ENCODE measurements at places on chromosomes 16 and 17.
A peak's percentile ranks its signal among the peaks of the same experiment; 100 is the strongest.

DNA sequence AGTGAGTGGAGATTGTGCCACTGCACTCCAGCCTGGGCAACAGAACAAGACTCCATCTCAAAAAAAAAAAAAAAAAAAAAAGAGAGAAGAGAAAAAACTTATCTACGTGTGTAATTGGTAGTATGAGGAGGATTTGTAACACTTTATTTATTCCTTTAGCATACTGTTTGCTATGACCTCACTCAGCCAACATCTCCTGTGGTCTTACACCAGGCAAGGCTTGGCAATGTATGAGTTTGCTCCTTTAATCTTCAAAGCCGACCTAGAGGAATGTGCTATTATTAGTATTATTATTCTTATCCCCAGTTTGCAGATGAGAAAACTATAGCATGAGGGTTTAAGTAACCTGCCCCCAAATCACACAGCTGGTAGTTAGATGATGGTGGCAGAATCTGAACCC, 35.8 kb upstream of the HAPSTR1 start:
- no peak for DNase-seq

DNA sequence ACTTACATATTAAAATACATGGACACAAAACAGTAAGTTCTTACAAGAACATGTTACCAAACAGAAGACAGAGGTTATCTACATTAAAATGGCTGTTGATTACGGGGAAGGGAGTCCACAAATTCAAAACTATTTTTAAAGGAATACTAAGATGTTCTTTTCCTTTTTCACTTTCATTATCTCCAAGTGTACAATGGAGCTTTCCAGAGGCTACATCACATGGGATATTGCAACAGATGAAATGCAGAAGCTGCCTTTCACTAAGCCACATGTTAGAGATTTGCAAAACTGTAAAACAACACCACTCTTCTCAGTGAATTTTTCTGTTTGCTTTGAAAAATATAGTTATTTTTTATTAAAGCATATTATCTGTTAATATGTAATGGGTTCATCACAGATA, 53.6 kb downstream of the XPO6 start:
- DNase-seq, result no peak

GRCh38 chr16:84663433-84664101, 15.3 kb downstream of the KLHL36 start:
- DNase-seq, result no peak

GRCh38 chr16:28491230-28491969, 474 bp downstream of the CLN3 start:
- peak; percentile 47 for DNase-seq

- no peak for DNase-seq
Measured at GRCh38 chr17:76370261-76370993, 14.0 kb upstream of the SPHK1 start.

- no peak for DNase-seq
Measured at GRCh38 chr16:68740628-68741346, 3.7 kb downstream of the CDH1 start.

DNA sequence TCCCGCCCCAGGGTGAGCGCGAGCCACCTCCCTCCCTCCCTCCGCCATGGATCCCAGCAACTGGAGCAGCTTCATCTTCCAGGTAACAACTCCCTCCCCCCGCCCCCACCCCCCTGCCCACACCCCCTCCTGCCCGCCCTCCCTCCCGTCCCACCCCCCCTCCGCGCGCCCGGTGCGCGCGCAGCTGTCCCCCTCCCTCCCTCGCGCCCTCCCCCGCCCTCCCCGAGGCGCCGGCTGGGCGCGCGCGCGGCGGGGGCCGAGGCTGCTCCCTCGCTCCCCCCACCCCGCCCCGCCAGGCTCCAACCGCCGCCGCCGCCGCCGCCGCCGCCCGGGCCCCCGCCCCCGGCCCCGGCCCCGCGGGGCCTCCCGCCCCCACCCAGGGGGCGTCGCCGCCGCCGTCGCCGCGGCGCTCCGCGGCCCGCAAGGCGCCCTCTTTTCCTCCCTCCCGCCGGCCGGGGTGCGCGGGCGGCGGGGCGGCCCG, at the start of gene MAZ:
MAZ (plus strand) TSS at position 431 of the 481 bp plus-strand sequence. CDS start 173 bp downstream, outside the sequence.
- DNase-seq, result no peak

DNA sequence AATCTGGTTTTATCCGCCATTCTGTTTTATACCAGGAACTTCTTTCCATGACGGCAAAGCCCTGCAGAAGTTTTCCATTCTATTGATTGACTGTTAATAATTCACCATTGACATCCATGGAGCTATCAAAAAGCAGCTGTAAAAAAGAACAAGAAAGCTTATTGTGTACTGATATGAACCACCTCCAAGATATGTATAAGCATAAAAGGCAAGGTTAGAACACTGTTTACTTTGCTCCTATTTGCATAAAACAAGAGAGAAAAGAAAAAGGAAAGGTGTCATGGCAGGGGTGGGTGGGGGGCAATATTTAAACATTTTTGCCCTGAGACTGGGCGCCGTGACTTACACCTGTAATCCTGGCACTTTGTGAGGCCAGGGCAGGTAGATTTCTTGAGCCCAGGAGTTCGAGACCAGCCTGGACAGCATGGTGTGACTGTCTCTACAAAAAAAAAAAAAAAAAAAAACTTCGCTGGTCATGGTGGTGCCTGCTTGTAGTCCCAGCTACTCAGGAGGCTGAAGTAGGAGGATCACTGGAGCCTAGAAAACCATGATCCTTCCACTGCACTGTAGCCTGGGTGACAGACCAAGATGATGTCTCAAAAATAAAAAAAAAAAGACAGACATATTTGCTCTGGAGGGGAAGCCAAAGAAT, 52.5 kb downstream of the TMEM114 start:
- DNase-seq, result no peak

- no peak for DNase-seq
Measured at GRCh38 chr16:71288570-71288889, 672 bp downstream of the CMTR2 start.

GRCh38 chr16:75064403-75065148, 52.0 kb downstream of the LDHD start:
- no peak for DNase-seq

DNA sequence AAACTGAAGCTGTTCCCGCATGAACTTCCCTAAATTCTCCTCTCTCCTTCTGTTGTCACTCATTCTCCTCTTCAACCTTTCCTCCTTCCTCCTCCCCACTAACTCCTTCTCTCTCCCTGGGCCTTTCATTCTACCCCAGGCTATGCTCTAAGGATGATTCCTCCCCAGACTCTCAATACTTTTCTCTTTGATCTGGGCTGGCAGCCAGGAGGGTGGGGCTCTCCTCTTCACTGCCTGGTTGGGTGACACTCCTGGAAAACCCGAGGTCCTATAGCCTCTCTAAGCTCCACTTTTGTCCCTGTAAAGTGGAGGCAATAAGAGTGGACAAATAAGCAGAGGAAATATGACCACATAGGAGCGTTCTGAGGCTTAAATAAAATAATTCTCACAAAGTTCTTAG, 46.2 kb downstream of the HSD17B2 start:
- DNase-seq, result no peak

DNA sequence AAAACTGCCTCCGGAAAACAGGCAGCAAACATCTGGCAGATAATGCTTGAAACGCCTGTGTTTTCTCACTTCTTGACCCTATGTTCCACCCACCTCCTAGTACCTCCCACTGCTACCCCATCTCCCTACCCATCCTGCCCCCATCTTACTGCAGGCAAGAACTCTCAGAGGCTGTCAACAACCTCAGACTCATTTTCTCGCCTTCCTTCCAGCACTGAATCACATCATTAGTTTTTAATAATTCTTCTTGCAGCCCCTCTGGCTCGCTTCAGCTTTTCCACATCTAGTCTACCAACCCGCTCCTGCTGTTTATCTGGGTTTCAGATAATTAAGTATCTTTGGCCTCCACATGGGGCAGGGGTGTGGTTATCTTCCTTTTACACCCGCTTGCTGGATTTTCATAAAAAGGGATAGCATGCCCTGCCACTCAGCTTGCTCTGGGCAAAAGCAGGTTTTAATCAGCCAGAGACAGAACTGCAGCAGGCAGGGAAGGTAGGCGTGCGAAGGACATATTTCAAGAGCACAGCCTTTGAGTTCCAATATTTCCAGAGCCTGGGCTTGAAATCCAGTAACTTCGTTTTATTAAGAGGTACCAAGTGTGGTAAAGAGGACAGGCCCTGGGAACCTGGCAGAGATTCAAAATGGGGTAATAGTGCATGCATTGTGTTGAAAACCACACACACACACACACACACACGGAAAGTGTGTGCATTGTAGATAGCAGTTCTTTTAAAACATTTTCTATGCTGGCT, 87.5 kb downstream of the BMERB1 start:
- no peak for DNase-seq

DNA sequence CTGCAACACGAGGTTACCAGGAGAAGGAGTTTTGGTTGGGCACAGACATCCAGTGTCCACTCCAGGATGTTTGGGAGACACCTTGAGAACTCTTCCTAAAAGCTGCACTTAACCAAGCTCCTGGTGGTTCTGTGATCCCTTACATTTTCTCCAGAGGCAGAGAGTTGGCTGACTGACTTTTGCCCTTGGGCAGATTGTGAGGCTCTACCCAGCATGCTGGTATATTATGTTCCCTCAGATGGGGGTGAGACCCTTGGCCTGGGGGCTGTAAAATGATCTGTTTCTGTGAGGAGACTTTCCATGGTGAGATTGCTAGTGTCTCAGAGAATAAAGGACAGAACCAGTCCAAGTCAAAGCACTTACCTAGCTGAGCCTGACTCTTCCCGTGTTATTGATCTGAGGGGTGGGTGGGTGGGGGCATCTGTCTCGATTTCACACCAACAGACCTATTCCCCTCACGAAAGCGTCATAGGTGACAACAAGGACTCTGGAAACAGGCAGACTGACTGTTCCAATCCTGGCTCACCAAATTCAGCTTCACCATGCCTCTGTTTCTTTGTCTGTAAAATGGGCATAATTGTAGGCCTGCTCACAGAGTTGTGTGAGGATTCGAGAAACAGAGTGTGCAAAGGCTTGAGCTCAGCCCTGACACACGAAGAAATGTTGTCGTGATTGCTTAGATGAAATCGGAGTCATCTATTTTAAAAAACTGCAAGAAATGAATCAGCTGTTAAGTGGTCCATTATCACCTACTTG, 12.2 kb downstream of the USB1 start:
- no peak for DNase-seq

DNA sequence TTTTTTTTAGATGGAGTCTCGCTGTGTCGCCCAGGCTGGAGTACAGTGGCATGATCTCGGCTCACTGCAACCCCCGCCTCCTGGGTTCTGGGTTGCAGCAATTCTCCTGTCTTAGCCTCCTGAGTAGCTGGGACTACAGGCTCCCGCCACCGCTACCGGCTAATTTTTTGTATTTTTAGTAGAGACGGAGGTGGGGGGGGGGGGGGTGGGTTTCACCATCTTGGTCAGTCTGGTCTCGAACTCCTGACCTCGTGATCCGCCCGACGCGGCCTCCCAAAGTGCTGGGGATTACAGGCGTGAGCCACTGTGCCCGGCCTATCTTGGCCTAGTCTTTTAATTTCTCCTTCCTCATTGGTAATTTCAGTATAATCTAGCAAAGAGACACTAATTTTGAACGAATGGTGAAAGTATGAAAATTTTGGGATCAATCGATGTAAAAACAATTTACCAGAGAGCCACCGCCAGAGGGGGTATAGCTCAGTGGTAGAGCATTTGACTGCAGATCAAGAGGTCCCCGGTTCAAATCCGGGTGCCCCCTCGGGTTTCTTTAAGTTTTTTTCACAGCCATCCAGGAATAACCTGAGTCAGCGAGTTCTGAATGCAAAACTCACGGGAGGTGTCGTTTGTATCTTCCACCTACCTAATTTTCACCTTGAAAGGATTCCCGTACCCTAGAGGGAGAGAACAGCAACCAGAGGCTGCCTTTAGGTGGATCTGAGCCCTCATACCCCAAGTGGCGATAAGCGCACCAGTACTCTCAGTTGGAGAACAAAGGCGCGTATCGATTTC, 2.5 kb upstream of the LASP1 start:
- DNase-seq, result no peak

Measured in hypothalamus (tissue), 51 donors.